ENCODE measurements at places on chromosomes 5 and 9. TPM values are rescaled to one million over a fixed set of nuclear protein-coding genes. Genes with fewer than 3 reads are reported as not detected.

DNA sequence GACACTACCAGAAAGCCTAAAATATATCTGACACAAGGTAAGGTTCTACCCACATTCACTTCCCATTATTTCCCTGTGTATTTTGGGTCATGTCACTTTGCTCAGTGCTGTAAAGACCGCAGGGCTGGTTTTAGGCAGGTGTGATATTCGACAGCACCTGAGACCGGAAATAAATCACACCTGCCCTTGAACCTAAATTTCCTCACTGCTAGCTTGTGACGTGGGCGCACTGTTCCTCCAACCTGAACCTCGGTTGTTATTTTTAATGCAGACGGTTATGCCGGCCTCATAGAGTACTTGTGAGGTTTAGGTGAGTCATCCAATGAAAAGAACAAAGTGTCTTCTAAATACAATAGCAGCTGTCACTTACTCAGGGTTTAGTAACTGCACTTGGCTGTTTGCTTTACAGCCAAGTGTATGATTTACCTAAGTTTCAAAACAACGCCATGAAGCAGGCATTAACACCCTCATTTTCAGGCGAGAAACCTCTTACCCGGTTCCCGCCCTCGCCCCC, 20.7 kb upstream of the ZNF782 start:
- DNase-seq: no peak

GRCh38 chr5:94778732-94779131, 160.3 kb downstream of the SLF1 start:
- DNase-seq: no peak

DNA sequence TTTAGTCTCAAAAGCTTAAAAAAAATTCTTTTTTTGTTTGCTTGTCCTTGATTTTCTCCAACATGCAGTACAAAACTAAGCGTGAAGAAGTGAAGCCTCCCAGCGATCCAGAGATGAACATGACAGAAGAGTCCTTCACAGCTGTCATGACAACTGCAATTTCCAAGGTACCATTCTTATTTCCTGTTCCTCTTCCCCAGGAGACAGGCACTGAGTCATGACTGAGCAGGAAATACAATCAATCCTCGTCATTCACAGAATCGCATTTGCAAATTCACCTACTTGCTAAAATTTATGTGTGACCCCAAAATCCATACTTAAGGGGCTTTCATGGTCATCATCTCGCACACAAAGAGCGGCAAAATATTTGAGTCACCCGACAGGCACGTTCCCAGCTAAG, 77.3 kb downstream of the SLC1A1 start:
- DNase-seq: no peak

DNA sequence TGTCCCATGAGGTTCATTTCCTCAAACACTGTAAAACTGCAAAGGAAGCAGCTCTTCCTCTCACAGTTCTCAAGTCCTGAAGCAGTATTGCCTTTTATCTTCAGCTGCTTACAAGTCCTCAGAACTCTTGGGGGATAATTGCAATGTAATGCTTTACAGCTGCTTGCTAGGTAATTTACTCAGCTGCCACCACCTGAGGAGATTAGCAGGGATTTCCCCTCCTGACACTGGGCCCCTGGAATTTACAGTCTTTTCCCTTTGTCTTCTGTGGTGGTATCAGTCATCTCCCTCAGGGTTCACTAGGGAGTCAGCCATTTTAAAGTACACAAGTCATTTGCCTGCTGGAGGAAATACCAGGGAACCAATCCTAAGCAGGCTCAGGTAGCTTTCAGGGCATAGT, 754.3 kb upstream of the GRAMD2B start:
- no peak for DNase-seq

GRCh38 chr9:125580701-125581286, 126.2 kb downstream of the MAPKAP1 start:
- DNase-seq: no peak

DNA sequence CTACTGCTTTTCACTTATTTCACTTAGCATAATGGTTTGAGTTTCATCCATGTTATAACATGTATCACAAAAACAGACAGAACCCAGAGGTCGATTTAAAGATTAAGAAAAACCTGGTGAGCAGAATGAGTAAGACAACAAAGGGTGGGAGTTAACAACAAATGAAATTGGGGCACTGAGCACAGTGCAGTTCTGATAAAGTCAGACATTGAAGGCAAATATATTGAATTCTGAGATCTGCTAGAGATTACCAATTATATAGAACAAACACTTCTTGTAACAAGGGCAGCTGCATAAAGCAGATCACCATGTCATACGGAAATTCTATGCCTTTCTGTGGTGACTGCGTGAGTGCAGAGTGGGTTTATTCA, 517.3 kb upstream of the RORB start:
- no peak for DNase-seq

DNA sequence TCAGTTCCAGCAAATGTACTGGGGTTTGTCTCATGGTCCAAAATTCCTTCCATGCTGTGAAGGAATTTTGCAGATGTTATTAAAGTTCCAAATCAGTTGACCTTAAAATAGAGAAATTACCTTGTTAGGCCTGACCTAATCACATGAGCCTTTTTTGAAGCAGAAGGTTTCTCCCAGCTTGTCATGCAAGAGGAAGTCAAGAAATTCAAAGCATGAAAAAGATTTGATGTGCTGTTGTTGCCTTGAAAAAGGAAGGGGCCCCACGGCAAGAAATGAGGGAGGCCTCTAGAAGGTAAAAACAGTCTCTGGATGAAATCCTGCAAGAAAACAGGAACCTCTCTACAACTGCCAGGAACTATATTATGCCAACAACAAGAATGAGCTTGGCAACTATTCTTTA, 24.2 kb upstream of the HAPLN1 start:
- no peak for DNase-seq

GRCh38 chr9:37923118-37923795, 19.3 kb upstream of the SLC25A51 start:
- DNase-seq: no peak

- no peak for DNase-seq
Observed at GRCh38 chr9:18861609-18862544, 171.1 kb downstream of the SAXO1 start.

The MARCHF3 gene
- 2.4 TPM for total RNA-seq

The GADD45G gene
- 8.9 TPM for total RNA-seq

The PCDHB13 gene
- not detected for total RNA-seq

The ACOT12 gene
- total RNA-seq: not detected

The TNC gene
- total RNA-seq: 0.03 TPM

The KCNV2 gene
- total RNA-seq: not detected

The FOXI1 gene
- not detected for total RNA-seq

The SPATA6L gene
- 1.0 TPM for total RNA-seq

The SAXO1 gene
- total RNA-seq: 0.43 TPM

The IL9 gene
- not detected for total RNA-seq

The PCDHGB7 gene
- total RNA-seq: not detected

The GDNF gene
- total RNA-seq: not detected

The FAT2 gene
- not detected for total RNA-seq

The NIM1K gene
- 0.43 TPM for total RNA-seq
